GM23248 (cell line): ENCODE measurements at places on chromosomes 1 and 21.

DNA sequence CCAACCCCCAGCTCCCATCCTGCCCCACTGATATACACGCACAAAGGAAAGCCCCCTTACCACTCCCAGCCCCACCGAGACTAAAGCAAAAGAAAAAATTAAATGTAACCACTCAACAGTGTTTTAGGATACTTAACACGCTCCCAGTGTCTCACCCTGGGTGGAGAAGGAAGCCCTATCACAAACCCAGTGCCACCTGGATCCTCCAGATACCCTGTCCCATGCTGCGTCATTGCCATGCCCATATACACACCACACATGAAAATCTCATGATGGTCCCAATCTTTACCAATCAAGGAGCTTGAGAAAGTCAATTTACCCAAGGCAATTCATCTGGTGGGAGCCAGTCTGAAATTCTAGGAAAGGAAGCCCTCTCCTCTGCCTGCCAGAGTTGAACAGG lies 11.2 kb downstream of the KIAA1614 start:
- no peak for DNase-seq

DNA sequence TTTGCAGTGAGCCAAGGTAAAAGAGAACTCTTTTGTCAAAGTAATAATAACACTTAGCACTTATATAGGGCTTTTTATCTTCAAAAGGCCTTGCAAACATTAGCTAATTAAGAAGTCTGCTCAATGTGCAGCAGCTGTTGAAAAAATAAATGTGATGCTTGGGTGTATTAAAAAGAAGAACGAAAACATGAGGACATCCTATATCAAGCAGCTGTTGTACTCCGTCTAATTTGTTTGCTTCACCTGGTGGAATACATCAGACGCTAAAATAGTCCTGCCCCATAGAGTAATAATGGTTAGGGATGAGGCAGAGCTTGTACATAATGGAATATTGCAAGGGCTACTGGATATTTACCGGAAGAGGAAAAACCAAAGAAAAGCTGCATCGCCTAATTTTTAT lies 299.5 kb downstream of the ST6GALNAC3 start:
- no peak for DNase-seq

DNA sequence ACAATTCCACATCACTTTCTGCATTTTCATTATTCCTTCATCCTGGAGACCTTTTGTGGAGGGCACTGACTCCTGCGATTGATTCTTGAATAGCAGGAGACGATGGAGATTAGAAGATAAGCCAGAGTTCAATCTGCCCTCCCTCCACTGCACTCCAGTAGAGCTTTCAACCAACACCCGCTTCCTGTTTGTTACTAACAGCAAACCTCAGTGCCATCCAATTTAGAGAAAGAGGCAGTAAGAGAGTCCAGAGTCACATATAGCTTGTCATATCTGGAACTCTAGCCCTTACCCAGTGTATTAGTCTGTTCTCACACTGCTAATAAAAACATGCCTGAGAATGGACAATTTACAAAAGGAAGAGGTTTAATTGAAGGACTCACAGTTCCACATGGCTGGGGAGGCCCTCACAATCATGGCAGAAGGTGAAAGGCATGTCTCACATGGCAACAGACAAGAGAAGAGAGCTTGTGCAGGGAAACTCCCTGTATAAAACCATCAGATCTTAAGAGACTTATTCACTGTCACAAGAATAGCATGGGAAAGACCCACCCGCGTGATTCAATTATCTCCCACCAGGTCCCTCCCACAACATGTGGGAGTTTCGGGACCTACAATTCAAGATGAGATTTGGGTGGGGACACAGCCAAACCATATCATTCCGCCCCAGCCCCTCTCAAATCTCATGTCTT lies 55.9 kb downstream of the PCBP3 start:
- no peak for DNase-seq

- DNase-seq: no peak
Observed at GRCh38 chr1:107975851-107976250, 10.9 kb upstream of the VAV3 start.

- peak; percentile 33 for DNase-seq
Observed at GRCh38 chr1:59697150-59697800, 117.5 kb upstream of the HOOK1 start.

DNA sequence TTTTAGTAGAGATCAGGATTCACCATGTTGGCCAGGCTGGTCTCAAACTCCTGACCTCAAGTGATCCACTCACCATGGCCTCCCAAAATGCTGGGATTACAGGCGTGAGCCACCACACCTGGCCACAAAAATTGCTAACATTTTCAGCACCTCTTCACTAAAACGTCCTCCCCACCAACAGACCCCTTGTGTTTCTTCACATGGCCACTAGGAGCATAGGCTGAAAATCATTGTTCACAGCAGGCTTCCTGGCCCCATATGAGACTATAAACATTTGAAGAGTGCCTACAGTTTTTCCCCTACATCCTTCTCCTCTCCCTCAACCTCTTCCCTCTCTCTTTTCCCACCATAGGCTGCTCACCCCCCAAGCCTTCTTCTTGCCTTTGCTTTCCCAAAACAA lies 28.0 kb upstream of the SFPQ start:
- DNase-seq: peak; percentile 12

DNA sequence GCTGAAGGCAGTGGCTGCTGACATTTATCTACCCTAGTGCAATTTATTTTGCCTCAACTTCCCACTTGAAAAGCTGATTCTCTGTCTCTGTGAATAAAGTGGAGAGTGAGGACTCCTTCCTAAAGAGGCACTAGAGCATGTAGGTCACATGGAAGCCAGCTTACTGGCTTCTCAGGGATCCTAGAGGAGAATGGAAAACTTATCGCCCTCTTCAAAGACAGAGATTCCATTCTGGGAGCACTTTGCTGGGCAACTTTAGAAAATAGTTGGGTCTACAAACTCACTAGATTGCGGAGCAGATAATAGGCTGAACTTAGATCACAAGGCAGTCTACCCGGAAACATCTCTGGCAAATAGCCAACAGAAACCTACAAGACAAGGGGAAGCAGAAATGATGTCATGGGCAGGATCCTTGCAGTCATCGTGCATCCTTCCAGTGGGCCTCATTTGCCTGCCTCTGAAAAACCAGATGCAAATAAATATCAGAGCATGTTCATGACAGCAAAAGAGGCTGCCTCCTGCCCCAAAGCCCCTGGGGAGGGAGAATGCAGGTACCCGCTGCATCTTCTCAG lies 104.8 kb upstream of the BARHL2 start:
- DNase-seq: no peak

DNA sequence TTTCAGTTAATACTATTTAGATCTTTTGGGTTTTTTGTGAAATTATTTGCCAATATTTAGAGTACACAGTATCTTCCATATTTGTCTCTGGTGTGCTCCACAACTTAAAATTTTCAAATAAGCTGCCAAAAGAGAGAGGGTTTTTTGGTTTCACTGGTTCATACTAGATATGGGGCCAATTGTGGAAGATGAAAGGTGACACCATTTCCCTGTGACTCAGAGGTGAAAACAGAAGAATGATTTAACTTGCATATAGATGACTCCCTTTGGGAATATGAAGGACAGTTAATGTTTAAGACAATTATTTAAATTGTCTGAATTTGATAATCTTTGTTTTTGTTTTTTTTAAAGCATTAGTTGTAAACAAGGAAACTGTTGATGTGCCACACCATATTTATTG lies 37.5 kb downstream of the IVNS1ABP start:
- DNase-seq: peak; percentile 38
